ENCODE measurements at places on chromosomes 3 and 15.
A peak's percentile ranks its signal among the peaks of the same experiment; 100 is the strongest.

DNA sequence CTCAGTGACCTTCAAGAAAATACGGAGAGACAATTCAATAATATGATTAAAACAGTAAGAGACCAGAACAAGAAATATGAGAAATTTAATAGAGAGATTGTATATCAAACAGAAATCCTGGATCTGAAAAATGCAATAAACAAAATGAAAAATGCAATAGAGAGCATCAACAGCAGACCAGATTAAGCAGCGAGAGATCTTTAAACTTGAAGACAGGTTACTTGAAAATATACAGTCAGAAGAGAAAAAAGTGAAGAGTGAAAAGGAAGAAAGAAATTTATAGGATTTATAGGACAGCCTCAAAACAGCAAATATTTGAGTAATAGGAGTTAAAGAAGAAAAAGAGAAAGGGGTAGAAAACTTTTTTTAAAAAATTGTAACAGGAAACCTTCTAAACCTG lies 813.9 kb upstream of the GRM7 start:
- no peak for DNase-seq

DNA sequence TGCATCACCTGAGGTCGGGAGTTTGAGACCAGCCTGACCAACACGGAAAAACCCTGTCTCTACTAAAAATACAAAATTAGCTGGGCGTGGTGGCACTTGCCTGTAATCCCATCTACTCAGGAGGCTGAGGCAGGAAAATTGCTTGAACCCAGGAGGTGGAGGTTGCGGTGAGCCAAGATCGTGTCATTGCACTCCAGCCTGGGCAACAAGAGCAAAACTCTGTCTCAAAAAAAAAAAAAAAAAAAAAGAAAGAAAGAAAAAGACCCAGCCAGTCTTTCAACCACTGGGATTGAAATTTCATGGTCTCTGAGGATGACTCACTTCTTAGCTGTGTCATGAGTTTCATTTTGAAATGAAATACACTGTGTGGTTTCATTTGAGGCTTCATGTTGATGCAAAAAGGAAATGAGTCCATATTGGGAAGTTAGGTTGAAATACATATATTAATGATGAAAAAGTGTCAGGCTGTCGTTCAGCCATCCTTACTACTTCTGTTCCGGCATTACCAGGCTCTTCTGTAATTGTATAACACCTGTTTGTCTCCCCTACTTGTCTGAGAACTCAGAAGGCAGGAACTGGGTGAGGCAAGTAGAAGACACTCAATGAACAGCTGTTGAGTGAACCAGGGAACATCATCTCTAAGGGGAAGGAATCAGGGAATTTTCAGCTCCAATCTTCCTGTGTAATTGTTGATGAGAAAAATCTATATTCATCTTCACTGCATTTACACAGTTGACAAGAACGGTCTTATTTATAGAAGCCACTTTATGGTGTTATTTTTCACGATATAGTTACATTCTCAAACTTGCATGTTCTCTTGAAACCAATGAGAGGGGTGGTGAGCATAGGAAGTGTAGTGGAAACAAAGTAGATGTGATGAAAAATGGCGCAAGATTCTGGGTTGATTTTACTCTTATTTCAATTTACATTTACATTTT lies 87.4 kb downstream of the NFKBIZ start:
- peak; percentile 77 for DNase-seq

DNA sequence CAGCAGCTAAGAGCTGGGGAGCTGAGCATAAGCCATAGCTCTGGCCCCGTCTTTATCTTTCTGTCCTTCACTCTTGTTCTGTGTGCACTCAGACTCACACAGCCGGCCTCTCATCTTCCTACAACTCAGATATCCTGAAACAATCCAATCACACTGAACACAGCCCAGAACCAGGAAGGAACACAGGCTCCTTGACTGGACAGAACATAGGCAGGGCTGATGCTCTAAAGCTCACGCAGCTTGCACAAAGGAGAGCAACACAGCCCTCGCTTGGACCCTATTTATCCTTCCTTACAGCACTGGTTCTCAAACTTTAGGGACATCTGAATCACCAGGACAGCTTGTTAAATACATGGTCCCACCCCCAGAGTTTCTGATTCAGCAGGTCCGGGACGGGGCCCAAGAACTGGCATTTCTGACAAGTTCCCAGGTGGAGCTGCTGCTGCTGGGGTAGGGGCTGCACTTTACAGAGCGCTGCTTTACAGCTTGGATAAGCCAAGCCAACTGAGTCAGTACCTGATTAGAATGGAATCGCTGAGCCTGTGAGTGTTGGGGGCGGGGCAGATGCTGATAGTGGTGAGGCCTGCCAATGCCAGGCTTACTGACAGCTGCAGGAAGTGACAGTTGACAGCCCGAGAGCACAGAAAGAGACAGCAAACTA lies 65.1 kb downstream of the MRPL46 start:
- DNase-seq: no peak

DNA sequence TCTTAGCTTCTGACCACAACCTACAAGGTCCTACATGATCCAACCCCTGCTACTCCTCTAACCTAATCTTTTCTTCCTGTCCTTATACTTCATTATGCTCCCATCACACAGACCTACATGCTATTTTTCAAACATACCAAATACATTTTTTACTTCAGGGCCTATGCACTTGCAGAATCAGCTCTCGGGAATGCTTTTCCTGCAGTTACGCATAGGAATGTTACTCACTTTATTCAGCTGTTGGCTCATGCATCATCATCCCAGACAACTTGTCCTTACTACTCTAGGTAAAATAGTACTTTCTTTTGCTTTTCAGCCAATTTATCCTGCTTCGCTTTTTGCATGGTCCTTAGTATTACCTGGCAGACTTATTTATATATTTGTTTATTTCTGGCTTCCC lies 105.6 kb downstream of the OXSM start:
- no peak for DNase-seq

DNA sequence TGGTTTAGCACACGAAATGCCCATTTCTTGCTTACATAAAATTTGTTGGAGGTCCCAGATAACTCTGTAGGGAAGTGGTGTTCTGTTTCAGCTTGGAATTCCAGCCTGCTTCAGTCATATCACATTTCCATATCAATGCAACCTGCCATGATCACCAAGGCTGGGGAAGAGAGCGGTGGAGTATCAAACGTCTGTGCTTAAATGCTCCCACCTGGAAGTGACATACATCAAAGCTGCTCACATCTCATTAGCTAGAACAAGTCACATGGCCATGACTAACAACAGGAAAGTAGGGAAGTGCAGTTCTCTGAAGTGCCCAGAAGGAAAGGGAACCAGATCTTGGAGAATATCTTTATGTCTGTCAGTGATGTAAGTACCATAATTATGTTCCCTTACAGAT lies 130.2 kb upstream of the CFAP20DC start:
- no peak for DNase-seq

DNA sequence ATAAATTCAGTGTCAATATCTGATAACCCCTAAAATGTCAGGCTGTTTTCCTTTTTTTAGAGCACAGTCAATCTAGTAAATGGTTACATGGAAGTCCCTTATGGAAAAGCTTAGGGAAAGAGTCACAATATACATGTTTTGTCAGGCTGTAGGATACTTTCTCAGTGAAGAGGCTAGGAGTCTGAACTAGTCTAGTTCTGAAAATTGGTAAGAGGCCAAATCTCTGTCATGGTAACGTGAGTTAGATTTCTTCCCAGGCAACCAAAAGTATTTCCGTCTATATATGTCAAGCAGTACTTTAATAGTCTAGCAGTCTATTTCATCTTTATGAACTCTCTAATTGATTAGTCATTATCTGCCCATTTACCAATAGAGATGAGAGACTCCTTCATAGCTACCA lies 215.9 kb upstream of the LRRC3B start:
- no peak for DNase-seq

DNA sequence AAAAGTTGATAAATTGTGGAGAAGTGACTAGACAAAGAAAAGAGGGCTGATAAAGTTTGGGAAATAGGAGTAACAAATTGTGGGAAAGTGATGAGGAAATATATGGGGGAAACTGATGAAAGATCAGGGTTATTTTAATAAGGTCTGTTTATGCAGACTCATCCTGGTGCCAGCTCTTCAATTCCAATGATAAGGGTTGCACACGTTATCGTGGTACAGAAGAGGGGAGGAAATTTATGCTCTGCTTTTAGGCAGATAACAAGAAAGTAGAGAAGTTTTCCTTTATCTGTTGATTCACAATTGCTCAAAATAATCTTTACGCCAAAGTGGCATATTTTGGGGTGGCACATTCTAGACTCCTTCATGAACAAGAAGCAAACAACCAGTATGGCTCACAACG lies 32.1 kb upstream of the LIPC start:
- DNase-seq: no peak

- no peak for DNase-seq
Measured at GRCh38 chr15:68376447-68377060, 55.4 kb downstream of the ITGA11 start.

- no peak for DNase-seq
Measured at GRCh38 chr3:24640330-24640877, 145.8 kb upstream of the THRB start.

DNA sequence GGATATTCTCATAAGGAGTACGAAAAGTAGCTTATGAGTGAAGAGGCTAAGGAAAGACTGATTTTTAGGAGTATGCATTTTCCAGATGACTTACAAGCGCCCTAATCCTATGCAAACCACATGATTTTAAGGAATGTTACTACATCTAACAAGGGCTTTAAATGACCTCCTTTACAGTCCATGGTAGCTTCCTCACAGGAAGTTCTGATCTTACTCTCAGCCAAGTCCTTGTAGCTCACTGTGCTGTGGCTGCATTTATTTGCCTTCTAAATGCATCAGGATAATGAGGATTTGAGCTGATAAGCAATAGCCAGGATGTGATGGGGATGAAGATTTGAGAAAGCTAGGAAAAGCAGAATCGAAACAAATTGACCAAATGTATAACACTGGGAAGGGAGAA lies 896.0 kb downstream of the MCTP2 start:
- DNase-seq: no peak

DNA sequence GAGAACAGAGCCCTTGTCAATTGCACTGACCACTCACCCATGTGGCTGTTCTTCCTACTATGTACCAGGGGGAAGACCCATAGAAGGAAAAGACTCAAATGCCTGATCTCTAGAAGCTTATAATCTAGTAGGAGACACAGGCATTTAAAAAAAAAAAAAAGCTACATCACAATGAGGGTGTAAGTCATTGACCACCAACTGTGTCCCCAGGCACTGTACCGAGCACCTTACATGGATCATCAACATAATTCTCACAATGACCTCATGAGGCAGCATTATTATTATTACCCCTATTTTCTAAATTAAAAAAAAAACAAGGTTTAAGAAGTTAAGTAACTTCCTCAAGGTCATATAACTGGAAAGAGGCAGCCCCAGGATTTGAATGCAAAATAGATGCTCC lies 247.4 kb downstream of the SHOX2 start:
- no peak for DNase-seq

DNA sequence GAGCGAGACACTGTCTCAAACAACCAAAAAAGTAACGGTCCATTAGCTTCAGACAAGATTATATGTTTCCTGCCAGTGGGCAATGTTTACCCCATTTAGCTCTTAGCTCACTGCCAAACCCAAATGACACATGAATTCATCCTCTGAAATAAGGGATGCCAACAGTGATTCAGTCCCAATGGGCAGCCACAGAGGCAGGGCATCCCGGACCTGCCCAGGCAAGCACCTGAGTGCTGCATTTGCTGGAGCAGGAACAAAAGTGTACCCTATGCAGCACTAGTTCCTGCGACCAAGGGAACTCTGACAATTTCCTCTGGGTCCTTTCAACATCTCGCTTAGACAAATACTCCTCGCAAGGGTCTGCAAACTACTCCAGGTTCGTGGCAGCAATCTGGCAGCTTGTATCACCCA lies 8.0 kb downstream of the IP6K2 start:
- DNase-seq: no peak

- DNase-seq: no peak
Measured at GRCh38 chr3:71369701-71370391, 213.7 kb downstream of the FOXP1 start.

DNA sequence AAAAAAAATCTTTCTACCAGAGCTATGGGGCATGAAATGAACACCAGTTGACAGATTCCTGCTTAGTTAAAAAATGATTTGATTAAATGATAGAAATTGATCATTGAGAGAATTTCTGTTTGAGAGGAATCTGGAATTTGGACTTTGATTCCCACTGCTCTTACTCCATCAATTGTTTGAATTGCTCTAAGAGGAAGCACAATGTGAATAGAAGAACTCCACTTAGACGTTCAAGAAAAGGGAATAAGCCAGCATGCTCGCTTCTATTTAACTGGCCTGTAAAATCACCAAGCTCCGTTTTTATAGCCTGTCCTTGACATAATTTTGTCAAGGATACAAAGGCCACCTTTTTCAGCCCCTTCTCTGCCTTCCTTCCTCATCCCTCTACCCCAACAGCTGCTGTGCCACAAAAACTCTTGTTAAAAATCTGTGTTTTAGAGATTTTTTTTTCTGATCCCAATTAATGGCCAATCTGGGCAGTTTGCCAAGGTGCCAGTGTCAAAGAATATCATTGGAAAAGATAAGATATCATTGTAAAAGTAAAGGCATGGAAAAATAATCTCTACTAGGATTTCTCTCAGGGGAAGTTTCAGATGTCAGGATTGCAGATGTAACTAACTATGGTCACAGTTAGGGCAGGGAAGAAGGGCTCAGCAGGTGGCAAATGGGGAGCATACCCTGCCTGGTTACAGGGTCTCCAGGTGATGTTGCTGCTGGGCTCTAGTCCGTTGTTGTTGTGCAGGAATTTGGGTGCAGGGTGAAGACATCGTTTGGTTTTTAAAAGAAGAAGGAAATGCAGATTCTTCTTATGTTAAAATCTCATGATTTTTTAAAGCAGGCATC lies 301.8 kb upstream of the PDZRN3 start:
- DNase-seq: no peak

DNA sequence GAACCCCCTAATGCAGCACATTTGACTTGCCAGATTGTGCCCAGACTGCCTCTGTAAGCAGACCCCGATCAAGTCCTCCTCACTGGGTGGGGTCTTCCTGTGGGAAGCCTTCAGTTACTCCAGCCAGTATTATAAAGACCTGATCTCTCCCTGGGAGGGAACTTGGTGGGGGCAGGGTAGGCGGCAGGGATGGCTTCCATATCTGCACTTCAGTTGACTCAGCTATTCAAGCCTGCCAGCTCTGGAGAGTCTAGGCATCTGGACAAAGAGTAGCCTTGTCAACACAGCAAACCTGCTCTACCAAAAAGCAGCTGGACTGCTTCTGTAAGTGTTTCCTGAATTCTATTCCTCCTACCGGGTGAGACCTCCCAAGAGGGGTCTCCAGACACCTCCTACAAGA lies 21.0 kb upstream of the SLC25A38 start:
- no peak for DNase-seq

GRCh38 chr3:5466065-5466464 lies 278.6 kb downstream of the EDEM1 start:
- no peak for DNase-seq

DNA sequence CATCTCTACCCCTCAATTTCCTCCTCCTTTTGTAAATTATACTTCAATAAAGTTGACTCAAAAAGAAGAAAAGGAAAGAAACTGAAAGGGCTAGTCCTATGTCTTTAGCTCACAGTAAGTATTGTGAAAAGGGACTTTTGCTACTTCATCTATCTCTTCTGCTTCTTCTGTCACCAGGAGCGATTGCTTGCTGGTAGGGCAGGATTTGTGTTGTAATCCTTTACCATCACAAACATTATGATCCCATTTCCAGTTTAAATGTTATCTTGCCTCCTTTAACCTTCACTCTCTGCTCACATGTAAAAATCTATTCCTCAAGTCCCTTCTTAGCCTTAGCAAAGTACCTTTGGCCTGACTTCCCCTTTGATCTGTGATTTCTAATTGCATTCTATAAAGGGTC lies 537.1 kb downstream of the AGBL1 start:
- no peak for DNase-seq

- DNase-seq: no peak
Measured at GRCh38 chr15:56351353-56351752, 13.9 kb upstream of the TEX9 start.

- peak; percentile 67 for DNase-seq
Measured at GRCh38 chr3:72482589-72483321, 365.5 kb downstream of the SHQ1 start.
